ENCODE measurements at places on chromosomes 5 and 9. TPM values are rescaled to one million over a fixed set of nuclear protein-coding genes. Genes with fewer than 3 reads are reported as not detected.

MYMK gene
- not detected for total RNA-seq

PELO gene
- 17.0 TPM for total RNA-seq

IL3 gene
- not detected for total RNA-seq

MARCOL gene
- not detected for total RNA-seq

CYSRT1 gene
- 4.0 TPM for total RNA-seq

PCDHA9 gene
- 0.04 TPM for total RNA-seq

SHISAL2B gene
- not detected for total RNA-seq

PCDHGA11 gene
- total RNA-seq = 0.06 TPM

ENTPD8 gene
- total RNA-seq = 0.31 TPM

GPR151 gene
- total RNA-seq = not detected

GHR gene
- total RNA-seq = not detected

PCDHGA1 gene
- total RNA-seq = 0.31 TPM

CLINT1 gene
- 79.8 TPM for total RNA-seq

ZBTB26 gene
- total RNA-seq = 1.9 TPM

GDA gene
- total RNA-seq = 0.97 TPM

EMB gene
- 2.4 TPM for total RNA-seq

FYB1 gene
- 19.0 TPM for total RNA-seq

SLC34A1 gene
- not detected for total RNA-seq

PLEKHG4B gene
- total RNA-seq = 0.90 TPM

RNF183 gene
- total RNA-seq = 0.09 TPM

IQGAP2 gene
- 1.0 TPM for total RNA-seq

SAXO1 gene
- not detected for total RNA-seq

LCP2 gene
- not detected for total RNA-seq

LECT2 gene
- total RNA-seq = not detected

PKD2L2 gene
- not detected for total RNA-seq

ZNF618 gene
- 10.5 TPM for total RNA-seq

CCL28 gene
- total RNA-seq = not detected

ANKRD55 gene
- total RNA-seq = not detected

ADAMTSL1 gene
- not detected for total RNA-seq

MRPL50 gene
- total RNA-seq = 15.1 TPM

IL4 gene
- not detected for total RNA-seq

FRMD3 gene
- total RNA-seq = 2.6 TPM

ARHGEF28 gene
- total RNA-seq = 15.0 TPM

SMIM33 gene
- total RNA-seq = not detected

ECPAS gene
- total RNA-seq = 52.0 TPM

CARD6 gene
- total RNA-seq = 3.8 TPM

PRRT1B gene
- total RNA-seq = 0.97 TPM

F2R gene
- total RNA-seq = 28.7 TPM

ACOT12 gene
- not detected for total RNA-seq

STPG3 gene
- not detected for total RNA-seq

SPINK7 gene
- total RNA-seq = not detected

FBP1 gene
- not detected for total RNA-seq

PCAT7 gene
- 1.1 TPM for total RNA-seq

INSL4 gene
- total RNA-seq = 13.9 TPM

SEMA5A gene
- total RNA-seq = not detected

F12 gene
- 25.2 TPM for total RNA-seq

IFNA21 gene
- total RNA-seq = not detected

SOHLH1 gene
- not detected for total RNA-seq

SLC6A18 gene
- total RNA-seq = not detected

GPR150 gene
- 0.14 TPM for total RNA-seq

VCP gene
- 279 TPM for total RNA-seq
